ENCODE measurements at places on chromosomes 12 and 14.

DNA sequence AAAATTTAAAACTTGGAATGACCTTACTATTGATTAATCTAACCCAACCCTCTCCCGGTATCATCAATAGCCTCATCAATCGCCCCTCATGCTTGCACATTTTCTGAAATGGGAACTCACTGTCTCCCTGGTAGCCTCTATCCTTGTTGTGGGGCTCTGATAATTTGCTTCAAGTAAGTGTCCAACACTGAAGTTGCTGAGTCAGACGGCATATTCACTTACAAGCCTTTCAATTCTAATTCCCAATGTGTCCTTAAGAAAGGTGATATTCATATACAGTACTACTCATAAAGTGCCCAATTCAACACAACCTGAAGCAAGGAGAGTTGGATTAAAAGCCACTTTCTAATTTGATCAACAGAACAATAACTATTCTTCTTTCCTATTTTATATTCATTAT is 1146.1 kb upstream of the TMEM132C start:
- DNase-seq, result no peak

GRCh38 chr12:122421821-122422729 is at the start of gene CLIP1:
Gene CLIP1, minus strand, starts transcription at chr12:122422669. Its CDS starts 42,217 bp downstream, at chr12:122380452.
- peak; percentile 59 for DNase-seq

GRCh38 chr14:34498684-34499412 is 36.8 kb upstream of the SPTSSA start:
- DNase-seq, result no peak

GRCh38 chr12:30796313-30796780 is 41.6 kb upstream of the CAPRIN2 start:
- no peak for DNase-seq

DNA sequence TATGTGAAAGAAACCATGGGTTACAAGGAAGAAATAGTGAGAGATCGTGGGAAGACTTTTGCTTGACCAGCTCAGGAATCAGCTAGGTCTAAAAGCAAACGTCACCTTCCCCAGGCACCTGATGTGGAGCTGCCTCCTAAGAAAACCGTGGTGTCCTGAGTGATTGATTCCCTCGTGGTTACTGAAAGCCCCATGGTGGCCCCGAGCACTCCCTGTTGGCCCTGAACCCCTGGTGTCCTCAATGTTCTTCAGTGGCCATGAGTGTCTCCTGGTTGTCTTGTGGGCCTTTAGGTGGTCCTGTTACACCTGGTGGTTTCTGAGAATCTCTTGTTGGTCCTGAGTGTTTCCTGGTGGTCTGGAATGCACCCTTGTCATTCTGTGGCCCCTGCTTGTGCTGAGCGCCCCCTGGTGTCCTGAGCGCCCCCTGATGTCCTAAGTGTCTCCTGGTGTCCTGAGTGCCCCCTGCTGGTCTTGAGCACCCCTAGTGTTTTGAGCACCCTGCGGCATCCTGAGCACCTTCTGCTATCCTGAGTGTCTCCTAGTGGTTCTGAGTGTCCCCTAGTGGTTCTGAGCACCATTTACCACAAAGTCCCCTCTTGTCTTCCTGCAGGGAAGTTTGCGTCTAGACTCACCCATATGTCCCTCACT is 518.7 kb downstream of the TMEM121 start:
- DNase-seq, result peak; percentile 75

- DNase-seq, result no peak
Measured at GRCh38 chr12:24055747-24056146, 106.3 kb upstream of the SOX5 start.

DNA sequence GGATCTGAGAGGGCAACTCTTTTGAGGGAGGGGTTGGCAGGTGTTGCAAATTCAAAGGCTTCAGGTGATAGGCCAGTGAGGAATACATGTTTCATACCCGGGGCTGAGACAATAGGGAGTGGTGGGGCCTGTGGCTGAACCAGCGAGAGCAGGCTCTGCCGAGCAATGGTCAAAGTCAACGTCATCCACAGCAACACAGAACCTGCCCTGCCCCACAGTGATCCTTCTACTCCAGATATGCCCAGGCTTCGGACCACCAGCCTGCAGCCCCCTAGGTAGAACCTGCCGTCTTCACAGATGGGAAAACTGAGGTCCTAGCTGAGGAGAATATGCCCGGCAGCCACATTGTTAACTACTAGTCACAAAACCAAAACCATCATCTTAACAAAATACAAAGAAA is 4.1 kb downstream of the SERPINA1 start:
- no peak for DNase-seq

GRCh38 chr12:15597125-15597830 is 191.9 kb downstream of the EPS8 start:
- DNase-seq, result no peak

- no peak for DNase-seq
Measured at GRCh38 chr12:89521364-89522223, 3.0 kb downstream of the GALNT4 start.

- no peak for DNase-seq
Measured at GRCh38 chr12:56271031-56271430, 4.3 kb downstream of the COQ10A start.

- no peak for DNase-seq
Measured at GRCh38 chr12:123986374-123986965, 13.5 kb downstream of the ZNF664 start.

- DNase-seq, result no peak
Measured at GRCh38 chr14:68796418-68797101, 3.7 kb upstream of the ZFP36L1 start.

DNA sequence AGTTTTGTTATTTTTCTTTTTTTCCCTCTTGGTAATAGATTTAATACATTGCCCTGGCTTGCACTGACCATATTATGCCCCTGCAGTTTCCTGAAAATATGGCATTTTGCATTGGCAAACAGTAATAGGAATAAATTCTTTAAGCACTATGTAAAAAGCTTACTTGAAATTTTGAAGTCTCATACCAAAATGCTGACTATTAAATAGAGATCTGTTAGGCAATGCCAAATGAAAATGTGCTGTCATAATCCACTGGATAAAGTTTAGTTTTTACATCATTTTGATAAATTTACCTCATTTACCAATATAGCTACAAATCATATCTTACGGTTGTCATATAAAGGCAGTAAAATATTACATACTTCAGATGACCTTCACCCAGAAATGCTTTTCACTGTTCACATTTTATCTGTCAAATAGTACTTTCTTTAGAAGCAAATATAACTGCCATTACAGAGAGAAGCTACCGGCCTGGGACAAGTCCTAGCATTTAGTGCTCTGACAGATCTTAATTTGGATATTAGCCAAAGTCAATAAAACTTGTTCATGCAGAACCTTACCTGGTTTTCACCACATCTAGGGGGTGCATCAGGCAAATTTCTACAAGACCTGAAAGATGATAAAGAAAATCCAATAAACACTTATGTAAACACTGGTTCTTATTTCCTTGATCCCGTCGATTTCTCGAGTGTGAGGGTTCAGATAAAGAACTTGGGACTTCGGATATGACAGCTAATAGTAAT is 212.9 kb downstream of the PAX9 start:
- DNase-seq, result no peak
